Stimulated activated CD4-positive, alpha-beta T cell treated with anti-CD3 and anti-CD28 coated beads, Interleukin-4, amount 100 ng/mL, for 48 hours (primary cell): ENCODE measurements at places on chromosomes 11 and 22.

DNA sequence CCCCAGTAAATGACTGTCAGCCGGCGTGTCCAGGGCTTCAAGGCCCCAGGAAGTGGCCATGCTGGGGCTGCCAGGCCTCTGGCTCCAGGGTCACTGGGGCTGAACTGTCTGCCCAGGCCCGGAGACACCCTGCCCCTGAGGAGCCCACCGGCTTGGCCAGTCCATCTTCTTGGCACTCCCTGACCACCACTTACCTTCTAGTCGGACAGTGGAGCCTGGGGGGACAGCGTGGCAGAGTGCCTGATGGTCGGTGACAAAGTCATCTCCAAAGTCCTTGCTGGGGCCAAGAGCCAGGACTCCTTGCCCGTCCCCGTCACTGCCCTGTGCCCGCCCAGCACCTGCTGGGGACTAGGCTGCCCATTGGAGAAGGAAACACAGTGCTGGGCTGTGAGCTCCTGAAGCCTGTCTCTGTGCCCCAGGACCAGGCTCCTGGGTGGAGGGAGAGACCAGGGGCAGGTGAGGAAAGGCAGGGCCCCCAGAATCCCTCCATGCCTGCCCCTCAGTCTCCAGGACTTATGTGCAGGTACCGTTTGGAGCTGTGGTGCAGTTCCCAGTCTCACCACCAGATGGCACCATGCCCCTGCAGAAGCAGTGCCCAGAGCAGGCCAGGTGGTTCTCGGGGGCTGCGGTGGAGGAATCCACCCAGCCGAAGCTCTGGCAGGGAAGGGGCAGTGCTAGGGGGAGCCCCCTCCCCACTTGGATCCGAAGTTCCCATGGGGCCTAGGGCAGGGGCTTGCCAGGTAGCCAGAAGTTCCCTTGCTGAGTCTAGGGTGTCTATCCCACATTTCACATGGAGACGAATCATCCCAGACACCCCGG is 6.0 kb upstream of the CCDC188 start:
- DNase-seq, result peak; percentile 96

DNA sequence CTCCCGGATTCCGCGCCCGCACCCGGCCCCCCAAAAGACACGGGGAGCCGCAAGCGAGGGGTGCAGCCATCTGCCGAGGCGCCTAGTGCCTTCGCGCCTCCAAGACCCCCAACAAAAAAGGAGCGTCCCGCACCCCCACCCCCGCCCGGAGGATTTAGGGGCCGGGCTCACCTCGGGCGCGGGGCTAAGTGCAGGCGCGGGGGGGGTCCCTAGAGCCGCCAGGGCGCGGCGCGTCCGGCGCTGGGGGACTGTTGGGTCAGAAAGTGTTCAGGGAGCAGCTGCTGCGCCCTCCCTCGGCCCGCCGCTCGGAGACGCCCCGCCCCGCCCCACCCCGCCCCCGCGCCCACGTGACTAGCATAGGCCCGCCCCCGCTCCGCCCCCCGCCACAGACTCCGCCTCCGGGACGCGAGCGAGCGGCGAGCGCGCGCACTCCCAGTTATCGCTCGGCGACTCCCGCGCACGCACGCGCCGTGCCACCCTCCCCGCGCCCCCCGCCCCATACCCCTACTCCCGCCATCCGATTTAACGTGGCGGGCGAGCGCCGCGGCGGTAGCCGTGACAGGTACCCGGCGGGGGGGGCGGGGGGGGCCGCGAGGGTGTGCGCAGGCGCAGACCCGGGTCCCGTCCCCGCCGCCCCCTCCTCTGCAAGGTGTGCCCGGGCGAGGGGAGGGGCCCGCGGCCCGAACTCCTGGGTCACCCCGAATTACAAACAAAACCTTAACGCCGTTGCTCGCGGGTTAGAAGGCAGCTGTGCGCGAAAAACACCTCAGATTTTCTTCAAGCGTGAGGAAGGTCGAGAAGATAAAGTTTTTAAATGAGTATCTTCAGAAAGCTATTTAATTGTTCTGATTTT is 56.2 kb downstream of the KCNJ4 start:
- peak; percentile 69 for DNase-seq

DNA sequence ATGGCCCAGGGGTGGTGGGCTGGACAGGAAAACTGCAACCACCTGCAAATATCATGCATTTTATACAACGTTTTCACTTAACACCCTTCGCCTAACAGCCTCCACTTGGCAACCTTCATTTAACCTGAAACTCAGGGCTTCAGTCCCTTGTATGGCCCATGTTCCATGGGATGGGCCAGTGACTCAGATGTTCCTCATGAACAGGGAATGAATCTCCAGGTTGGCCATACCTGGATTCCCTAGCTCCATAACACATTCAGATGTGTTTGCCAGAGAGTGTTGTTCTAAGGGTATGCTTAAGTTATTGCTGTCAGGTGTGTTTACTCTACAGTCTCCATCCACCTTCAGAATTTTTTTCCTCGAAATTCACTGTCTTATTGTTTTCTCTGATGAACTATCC is 316.9 kb downstream of the JRKL start:
- no peak for DNase-seq

GRCh38 chr11:65420979-65421793 is 1.4 kb upstream of the NEAT1 start:
- peak; percentile 72 for DNase-seq

DNA sequence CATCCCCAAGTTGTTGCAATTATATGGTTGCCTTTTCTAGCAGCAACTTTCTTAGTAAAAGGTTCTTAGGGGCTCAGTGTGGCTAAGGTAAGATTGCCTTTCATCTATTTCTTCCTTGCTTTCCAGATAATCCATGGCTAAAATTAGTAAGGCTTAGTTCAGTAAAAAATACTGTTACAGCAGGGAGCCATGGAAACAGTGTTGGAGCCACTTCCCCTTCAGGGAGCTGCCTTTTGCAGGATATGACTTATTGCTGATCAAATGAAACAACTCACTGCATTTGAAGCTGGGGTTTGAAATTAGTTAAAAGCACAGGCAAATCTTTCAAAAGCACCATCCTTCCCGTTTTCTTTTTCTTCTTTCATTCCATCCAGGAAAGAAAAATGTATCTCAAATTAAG is 184.3 kb downstream of the C11orf87 start:
- no peak for DNase-seq

GRCh38 chr11:72300268-72300667 is 56.3 kb upstream of the PHOX2A start:
- no peak for DNase-seq

GRCh38 chr11:25981998-25982397 is 349.9 kb upstream of the ANO3 start:
- no peak for DNase-seq

- no peak for DNase-seq
Observed at GRCh38 chr11:10387206-10388083, 67.6 kb upstream of the AMPD3 start.

GRCh38 chr11:77438487-77438886 is 35.4 kb downstream of the PAK1 start:
- no peak for DNase-seq

GRCh38 chr22:21962655-21962949 is 10.0 kb upstream of the PPM1F start:
- no peak for DNase-seq

DNA sequence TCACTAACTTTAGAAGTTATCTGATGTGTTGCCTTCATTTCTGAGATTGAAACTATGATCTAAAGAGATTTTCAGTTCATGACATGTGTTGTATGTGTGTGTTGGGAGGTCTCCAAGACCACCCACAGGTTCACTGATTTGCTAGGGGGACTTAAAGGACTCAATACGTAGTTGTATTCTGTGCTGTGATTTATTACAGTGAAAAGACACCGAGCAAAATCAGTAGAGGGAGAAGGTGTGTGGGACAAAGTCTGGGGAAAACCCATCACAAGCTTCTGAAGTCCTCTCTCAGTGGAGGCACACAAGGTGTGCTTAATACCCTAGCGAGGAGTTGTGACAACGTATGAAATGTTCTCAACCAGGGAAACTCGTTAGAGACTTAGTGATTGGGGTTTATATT is 35.6 kb downstream of the RNF169 start:
- DNase-seq, result no peak

DNA sequence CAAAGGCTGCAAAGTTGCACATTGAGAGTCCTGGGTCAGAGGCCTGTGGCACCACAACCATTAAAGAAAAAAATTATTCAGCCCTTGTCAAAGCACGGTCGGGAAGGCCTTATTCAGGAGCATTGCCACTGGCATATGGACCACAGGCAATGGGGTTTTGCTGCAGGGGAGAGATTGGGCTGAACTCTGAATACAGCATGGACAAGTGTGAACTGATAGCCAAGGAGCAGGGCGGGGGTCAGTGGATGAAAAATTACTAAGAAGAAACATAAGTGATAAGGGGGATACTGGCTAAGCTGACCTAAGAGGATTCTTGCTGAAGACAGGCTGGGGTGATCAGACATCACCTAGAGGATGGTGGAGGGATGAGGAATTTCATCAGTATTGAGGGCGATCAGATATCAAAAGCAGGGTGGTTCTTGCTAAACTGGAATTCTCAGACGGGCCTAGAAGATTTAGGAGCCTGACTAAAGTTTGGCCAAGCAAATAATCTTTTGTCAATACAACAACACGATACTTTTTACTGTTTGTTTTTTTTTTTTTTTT is 3.3 kb upstream of the DGCR8 start:
- no peak for DNase-seq

GRCh38 chr11:20729597-20730105 is 60.3 kb downstream of the NELL1 start:
- no peak for DNase-seq

GRCh38 chr11:69511358-69512055 is 30.0 kb downstream of the LINC01488 start:
- no peak for DNase-seq

- no peak for DNase-seq
Observed at GRCh38 chr11:27465629-27466028, 7.0 kb downstream of the LGR4 start.

GRCh38 chr11:75532200-75533048 is 6.7 kb upstream of the GDPD5 start:
- peak; percentile 67 for DNase-seq

GRCh38 chr22:20749453-20749852 is 24.5 kb upstream of the SERPIND1 start:
- no peak for DNase-seq

- DNase-seq, result no peak
Observed at GRCh38 chr11:47235163-47235562, 13.5 kb downstream of the ACP2 start.

- DNase-seq, result no peak
Observed at GRCh38 chr11:47056261-47056915, 119.8 kb downstream of the CSTPP1 start.

GRCh38 chr11:121091492-121092152 is 9.4 kb upstream of the TECTA start:
- no peak for DNase-seq

GRCh38 chr11:29243616-29244015 is 773.2 kb downstream of the KCNA4 start:
- DNase-seq, result no peak

GRCh38 chr11:128733440-128734102 is 39.7 kb downstream of the FLI1 start:
- no peak for DNase-seq

GRCh38 chr11:117171404-117172061 is 7.0 kb upstream of the SIDT2 start:
- DNase-seq, result no peak

DNA sequence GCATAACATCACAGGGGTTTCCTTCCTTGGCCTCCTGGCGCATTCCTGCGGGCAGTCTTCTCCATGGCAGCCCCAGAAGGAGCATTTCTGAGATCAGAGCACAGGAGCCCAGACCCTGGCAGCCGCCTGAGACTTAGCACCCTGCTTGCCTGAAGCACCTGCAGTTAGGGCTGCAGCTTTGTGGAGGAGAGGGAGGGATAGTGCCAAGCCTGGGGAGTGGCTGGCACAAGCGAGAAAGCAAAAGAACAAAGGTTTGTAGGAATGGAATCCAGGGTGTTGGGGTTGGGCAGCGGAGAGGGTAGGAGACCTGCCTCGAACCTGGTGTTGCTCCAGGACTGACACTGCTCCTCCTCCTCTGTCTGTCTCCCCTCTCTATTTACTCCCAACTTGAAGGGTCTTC is 66.9 kb downstream of the SCN3B start:
- no peak for DNase-seq

DNA sequence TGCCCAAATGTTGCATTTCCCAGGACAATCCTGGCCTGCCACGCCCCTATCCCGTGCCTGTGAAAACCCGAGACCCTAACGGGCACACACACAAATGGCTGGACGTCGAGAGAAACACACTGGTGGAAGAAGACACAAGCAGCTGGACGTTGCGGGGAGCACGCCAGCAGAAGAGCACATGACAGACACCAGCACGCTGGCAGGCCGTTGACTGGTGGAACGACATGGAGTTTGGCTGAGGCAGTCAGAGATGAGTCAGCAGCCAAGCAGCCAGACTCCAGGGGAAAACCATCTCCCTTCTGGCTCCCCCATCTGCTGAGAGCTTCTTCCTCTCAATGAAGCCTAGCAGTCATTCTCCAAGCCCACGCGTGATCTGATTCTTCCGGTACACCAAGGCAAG is 606.7 kb upstream of the LRRC4C start:
- no peak for DNase-seq

DNA sequence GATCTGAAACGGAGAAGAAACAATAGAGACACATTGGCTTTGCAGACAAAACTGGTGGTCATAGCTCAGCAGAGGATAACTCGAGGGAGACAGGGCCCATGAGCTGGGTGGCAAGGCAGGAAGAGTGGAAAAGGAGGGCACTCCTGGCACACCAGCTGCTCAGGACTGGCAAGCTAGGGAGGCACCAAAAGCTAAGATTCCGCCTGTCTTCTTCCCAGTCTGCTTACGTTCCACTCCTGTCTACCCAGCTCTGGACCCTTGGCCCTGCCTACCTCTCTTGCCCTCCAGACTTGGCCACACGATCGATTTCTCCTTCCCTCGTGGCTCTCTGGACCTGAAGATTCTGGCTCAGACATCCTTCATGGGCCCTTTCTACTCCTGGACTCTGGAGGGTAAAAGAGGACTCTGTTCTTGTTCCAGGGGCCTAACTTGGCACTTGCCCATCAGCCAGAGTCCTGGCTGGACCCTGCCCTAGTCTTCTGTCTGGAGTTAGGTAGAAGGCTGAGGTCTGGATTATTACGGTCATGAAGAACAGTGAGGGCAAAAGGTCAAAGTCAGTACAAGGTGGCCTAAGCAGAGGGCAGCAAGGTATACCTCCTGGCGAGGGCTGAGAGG is 115.2 kb upstream of the PITPNB start:
- DNase-seq, result no peak

DNA sequence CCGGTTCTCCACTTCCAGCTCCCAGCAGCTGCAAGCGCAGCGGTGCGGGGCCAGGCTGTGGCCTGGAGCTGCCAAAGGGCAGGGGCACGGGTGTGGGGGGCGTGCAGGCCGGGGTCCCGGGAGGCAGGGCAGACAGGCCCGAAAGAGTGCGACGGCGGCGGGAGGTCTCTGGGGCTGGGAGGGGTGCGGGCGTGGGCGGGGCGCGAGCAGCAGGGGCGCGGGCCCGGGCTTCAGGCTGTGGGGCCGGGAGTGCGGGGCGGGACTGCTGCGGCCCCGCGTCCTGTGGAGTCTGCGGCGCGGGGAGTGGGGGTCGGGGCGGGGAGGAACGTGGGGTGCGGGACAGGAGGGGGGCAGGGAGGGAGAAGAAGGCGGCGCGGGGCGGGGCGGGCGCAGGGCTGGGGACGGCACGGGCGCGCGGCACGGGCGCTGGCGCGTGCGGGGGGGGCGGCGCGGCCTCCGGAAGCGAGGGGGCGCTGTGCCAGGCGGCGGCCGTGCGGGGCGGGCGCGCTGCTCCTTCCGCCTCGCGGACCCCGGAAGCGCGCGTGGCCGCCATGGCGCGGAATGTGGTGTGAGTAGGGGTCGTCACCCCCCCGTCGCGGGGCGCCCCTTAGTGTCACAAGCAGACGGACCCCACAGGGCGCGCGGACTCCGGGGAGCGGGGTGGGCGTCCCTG is at the start of gene MRPL23:
Gene MRPL23 (plus strand): TSS at position 521 of the 673 bp plus-strand sequence. CDS start 31 bp downstream, at position 552.
- no peak for DNase-seq
